Activated CD4-positive, alpha-beta memory T cell treated with anti-CD3 and anti-CD28 coated beads for 36 hours (primary cell): ENCODE measurements at places on chromosomes 3 and 15. TPM values are rescaled to one million over a fixed set of nuclear protein-coding genes. Genes with fewer than 3 reads are reported as not detected.

EBLN2 gene
- total RNA-seq: 5.5 TPM

DNA sequence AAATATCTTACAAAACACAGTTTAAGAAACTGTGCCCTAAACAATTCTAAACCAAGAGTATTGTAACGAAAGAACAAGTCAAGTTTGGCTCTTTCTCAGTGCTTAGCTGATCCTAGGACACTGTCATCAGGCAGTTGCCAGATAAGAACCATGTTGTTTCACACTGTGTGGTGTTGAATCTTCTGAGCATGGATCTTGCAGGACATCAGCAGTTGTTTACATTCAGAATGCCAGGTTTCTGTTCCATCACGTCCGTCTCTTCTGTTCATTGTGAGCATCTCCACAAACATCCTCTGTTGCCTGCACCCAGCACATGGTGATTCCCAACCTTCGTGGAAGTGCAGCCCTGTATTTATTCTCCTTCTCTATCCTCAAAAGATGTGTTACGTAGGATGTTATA, 67.9 kb downstream of the DCUN1D1 start:
- peaks cover 48% of the 10 kb centered on the region for H3K4me1 ChIP-seq
- peaks cover 10% of the 10 kb centered on the region for H3K36me3 ChIP-seq
- DNase-seq: no peak
- no peak overlapping the region for H3K4me3 ChIP-seq

- no peak overlapping the region for H3K4me3 ChIP-seq
- no peaks in the 10 kb centered on the region for H3K4me1 ChIP-seq
- H3K27me3 ChIP-seq: no peaks in the 10 kb centered on the region
- no peak for DNase-seq
These were observed 9.5 kb upstream of the LTK start for GRCh38 chr15:41523097-41523496.

DNA sequence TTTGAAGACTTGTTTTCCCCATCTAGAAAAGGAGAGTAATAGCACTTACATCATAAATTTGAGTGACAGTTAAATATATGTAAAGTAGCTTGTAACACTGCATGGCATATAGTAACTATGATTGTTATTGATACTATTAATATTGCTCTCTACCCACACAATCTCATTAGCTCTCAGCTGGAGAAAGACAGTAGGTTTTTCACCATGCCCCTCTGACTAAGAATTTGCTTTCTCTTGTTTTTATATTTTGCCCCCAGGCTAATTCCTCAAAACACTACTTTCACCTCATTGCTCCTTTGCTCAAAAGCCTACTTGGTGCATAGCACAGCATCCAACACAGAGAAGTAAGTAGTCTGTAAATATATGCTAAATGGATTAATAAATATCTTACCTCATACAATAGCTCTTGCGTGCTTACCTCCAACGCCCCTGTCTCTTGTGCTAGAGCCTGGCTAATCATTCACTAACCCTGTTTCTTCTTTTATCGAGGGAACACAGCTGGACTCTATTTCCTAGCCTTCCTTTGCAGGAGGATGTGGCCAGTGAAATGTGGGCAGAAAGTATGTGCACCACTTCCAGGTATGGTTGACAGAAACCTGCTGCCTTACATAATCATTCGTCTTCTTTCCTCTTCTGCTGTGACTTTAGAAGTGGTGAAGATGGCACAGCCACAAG, 190.0 kb downstream of the PLCH1 start:
- no peak overlapping the region for H3K27ac ChIP-seq
- no peaks in the 10 kb centered on the region for H3K4me1 ChIP-seq
- DNase-seq: no peak
- no peaks in the 10 kb centered on the region for H3K27me3 ChIP-seq
- H3K36me3 ChIP-seq: no peaks in the 10 kb centered on the region

GRCh38 chr3:170372190-170372879, 14.8 kb downstream of the SKIL start:
- H3K27ac ChIP-seq: no peak overlapping the region
- no peaks in the 10 kb centered on the region for H3K27me3 ChIP-seq
- no peak overlapping the region for H3K4me3 ChIP-seq
- DNase-seq: no peak

GRCh38 chr3:71078723-71079525, 504.6 kb downstream of the FOXP1 start:
- H3K4me1 ChIP-seq: peaks cover 90% of the 10 kb centered on the region
- no peak for DNase-seq
- H3K4me3 ChIP-seq: peak overlapping the region; percentile 40
- H3K27me3 ChIP-seq: no peaks in the 10 kb centered on the region
